ENCODE measurements at places on chromosomes 2 and 18.

GRCh38 chr18:31562726-31563125 is 29.0 kb upstream of the TTR start:
- DNase-seq = no peak
- no peak overlapping the region for H3K4me3 ChIP-seq
- H3K27me3 ChIP-seq = no peaks in the 10 kb centered on the region
- no peaks in the 10 kb centered on the region for H3K4me1 ChIP-seq

- H3K27ac ChIP-seq = no peak overlapping the region
- H3K4me1 ChIP-seq = no peaks in the 10 kb centered on the region
Observed at GRCh38 chr2:3317871-3318590, 59.6 kb downstream of the EIPR1 start.

DNA sequence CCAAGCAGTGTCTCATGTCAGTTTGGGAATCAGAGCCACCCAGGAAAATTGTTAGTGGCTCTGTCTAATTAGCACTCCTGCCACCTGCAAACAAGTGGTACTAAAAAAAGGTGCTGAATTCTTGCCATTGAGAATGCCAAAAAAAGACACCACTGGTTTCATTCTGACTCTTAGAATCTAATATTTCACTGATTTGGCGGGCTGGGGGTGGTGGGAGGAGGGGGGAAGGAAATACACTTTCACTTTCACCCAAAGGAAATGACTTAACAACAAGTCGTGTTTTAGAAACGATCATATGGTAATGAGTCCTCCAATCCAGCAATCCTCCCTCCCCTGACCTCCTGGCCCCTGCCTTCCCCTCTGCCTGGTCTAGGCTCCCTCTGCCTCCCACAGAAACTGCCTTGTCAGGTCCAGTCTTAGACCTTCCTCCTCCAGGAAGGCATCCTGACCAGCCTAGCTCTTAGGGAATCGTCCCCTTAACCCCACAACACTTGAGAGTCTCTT is 4.4 kb upstream of the KLHL29 start:
- H3K27ac ChIP-seq = peak overlapping the region; percentile 98
- no peaks in the 10 kb centered on the region for H3K27me3 ChIP-seq
- peak; percentile 62 for DNase-seq

- H3K27me3 ChIP-seq = no peaks in the 10 kb centered on the region
- no peaks in the 10 kb centered on the region for H3K4me1 ChIP-seq
- H3K27ac ChIP-seq = no peak overlapping the region
- no peak for DNase-seq
- no peaks in the 10 kb centered on the region for H3K36me3 ChIP-seq
- H3K4me3 ChIP-seq = no peak overlapping the region
Observed at GRCh38 chr18:38575023-38575422, 1009.4 kb upstream of the CELF4 start.

DNA sequence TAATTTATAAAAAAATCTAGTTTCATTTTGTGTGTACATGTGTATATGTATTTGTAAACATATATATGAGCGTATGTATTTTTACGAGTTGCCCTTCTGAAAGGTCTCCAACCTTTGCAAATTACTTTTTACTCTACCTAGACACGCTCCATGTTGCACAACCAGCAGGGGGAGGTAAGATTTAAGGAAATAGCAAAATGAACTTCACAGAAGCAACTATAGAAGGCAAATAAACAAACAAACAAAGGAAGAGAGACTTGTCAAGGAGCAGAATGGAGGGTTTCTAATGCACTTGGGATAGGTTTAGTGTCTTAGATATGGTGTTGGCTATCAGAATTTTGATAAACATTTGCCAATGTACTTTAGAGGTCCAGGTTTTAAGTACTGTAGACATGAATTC is 820.5 kb upstream of the POU3F3 start:
- H3K4me1 ChIP-seq = no peaks in the 10 kb centered on the region
- H3K36me3 ChIP-seq = no peaks in the 10 kb centered on the region
- no peak overlapping the region for H3K4me3 ChIP-seq
- peak; percentile 30 for DNase-seq
- H3K27ac ChIP-seq = no peak overlapping the region

DNA sequence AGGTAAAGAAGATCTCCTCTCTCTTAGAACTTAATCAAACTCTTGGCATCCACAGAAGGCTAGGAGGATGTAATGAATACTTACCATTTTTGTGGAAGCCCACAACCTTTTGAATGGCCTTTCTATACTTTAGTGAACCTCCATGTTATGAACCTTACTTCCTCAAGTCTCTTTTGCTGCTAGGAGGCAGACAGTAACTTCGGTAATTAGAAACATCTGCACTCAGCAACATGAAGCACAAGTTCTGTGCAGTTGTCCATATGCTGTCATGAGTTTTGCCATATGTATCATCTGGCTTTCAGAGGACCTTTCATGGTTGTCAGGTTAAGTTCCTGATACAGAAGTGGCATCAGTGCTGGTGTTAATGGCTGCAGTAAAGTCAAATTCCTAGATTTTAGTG is 50.4 kb downstream of the PDK1 start:
- H3K27me3 ChIP-seq = no peaks in the 10 kb centered on the region
- no peaks in the 10 kb centered on the region for H3K4me1 ChIP-seq
- DNase-seq = no peak
- H3K27ac ChIP-seq = no peak overlapping the region

GRCh38 chr18:49838381-49838780 is 25.0 kb upstream of the ACAA2 start:
- H3K4me1 ChIP-seq = peaks cover 22% of the 10 kb centered on the region
- H3K27me3 ChIP-seq = no peaks in the 10 kb centered on the region
- no peak for DNase-seq

DNA sequence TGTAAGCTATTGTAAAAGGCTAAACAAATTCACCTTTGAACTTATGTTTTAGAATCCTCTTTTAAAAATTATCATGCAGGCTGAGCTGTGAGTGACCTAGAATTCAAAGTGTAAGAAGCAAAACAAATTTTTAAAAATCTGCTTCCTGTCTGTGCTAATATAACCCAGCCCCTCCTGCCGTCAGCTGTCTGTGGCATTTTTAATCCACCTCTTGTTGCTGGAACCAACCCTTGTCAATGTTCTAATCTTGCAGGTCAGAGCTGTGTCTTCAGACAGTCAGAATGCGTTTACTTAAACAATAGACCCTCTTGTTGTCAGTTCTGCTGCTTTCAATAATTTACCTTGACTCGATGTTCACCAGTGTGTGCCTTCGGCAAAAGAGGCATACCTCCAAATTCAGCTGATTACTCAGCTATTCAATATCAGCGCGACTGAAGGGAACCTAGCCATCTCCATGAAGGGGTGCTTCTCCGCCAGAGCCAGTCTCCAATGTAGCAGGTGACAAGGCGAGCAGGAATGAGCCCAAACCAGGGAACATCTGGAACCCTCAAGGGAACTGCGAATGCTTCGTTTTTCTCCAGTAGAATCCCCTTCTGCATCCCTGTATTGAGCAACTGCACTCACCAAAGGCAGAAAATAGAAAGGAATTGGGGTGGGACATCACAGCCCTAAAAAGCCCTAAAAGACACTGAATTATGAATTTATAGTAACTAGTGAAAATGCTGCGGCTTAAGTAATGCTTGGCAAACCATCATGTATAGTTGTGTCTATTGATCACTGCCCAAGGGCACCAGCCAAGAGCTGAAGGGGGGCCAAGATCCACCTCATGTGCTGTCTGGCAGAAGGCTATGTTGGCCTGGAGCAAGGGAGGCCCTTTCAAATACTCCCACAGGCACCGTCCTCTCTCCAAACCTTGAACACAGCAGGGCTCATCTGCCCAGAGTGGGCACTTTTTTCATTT is 62.5 kb downstream of the LYPD6B start:
- H3K36me3 ChIP-seq = no peaks in the 10 kb centered on the region
- peaks cover 6% of the 10 kb centered on the region for H3K27me3 ChIP-seq
- H3K4me1 ChIP-seq = no peaks in the 10 kb centered on the region
- DNase-seq = no peak
- H3K4me3 ChIP-seq = no peak overlapping the region

GRCh38 chr2:48249631-48250473 is 280.1 kb upstream of the STON1 start:
- peak; percentile 64 for DNase-seq
- no peak overlapping the region for H3K27ac ChIP-seq
- no peak overlapping the region for H3K4me3 ChIP-seq
- no peaks in the 10 kb centered on the region for H3K27me3 ChIP-seq
- H3K4me1 ChIP-seq = peaks cover 11% of the 10 kb centered on the region
- no peaks in the 10 kb centered on the region for H3K36me3 ChIP-seq

GRCh38 chr2:101874069-101874468 is 117.7 kb upstream of the IL1R2 start:
- H3K36me3 ChIP-seq = peaks cover 94% of the 10 kb centered on the region
- H3K27ac ChIP-seq = no peak overlapping the region
- DNase-seq = no peak
- no peak overlapping the region for H3K4me3 ChIP-seq

DNA sequence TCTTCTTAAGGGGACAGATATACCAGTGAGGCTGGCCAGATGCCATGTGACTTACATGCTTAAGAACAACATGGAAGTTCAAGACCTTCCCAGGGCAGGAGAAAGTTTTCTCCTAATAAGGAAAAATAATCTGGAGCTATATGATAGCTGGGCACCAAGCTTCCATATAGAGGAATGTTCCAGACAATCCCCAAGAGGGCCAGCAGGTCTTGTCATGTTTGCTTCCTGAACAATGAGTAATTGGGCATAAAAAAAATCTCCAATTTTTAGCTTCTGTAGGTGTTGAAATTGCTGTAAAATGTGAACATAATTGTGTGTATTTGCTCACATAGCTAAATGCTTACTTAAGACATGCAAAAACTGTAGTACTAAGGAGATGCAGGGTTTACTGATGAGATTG is 809.5 kb upstream of the PIK3C3 start:
- H3K4me3 ChIP-seq = no peak overlapping the region
- peak; percentile 65 for DNase-seq
- H3K4me1 ChIP-seq = peaks cover 16% of the 10 kb centered on the region
- no peak overlapping the region for H3K27ac ChIP-seq

Measured in MCF 10A (cell line).